ENCODE measurements at places on chromosomes 5 and 9.

DNA sequence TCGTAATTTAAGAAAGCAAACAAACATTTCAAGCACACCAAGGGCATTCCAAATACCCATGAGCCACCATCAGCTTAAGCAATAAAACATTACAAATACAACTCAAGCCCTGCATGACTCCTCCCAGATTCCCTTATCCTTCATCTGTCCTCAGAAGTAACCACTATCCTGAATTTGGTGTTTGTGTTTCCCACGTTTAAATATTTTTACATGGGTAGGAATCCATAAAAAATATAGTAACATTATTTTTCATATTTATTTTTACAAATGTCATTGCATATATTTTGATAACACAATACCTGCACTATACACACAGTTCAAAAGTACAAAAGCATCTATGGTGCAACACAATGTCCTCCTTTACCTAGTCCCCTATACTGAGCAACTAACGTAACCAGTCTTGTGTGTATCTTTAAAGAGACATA is 6.4 kb downstream of the PRKAA1 start:
- DNase-seq = no peak

DNA sequence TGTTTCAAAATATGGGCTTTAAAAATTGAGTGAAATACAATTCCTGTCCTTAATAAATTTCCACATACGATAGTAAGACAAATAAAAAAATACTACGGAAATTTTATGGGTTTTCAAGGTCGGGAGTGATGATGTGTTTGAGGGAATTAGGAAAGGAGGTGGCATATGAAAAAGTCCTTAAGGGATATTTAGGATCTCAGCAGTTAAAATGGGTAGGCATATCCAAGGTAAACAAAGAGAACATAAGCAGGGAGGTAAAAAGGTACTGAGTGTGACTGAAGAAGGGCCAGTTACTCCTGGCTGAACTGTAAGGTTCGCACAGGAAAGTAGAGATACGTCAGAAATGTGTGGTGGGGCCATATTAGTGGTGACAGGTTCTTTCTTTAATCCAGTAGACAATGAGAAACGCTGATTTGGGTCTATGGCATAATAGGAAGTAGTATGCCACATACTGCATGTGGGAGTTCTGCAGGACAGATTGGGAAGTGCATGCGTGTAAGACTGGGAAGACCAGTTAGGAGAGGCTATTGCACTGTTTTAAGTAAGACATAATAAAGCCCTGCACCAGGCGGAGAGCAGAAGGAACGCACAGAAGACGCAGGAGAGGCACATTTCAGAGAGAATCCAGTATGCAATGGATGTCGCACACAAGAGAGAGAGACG is 937 bp upstream of the HMGCR start:
- no peak for DNase-seq

GRCh38 chr5:38414348-38414747 is 142.1 kb downstream of the LIFR start:
- no peak for DNase-seq

DNA sequence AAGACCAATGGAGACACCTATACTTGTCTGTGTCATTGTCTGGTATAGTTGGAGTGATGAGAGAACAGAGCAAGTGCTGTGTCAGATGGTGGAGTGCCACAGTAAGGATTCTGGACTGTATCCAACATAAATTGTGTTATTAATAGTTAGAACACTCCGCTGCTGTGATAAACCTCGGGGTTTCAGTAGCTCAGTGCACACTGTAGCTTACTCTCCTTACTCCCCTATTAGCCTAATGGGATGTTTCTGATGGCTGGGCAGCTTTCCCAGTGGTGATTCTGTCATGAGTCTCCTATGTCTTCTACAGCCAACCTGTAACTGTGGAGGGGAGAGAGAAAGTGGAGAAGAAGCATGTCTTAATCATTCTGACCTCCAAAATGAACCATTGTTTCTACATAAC is 127.6 kb upstream of the PTCH1 start:
- DNase-seq = no peak

- no peak for DNase-seq
Observed at GRCh38 chr9:98380065-98380681, 124.7 kb upstream of the TBC1D2 start.

DNA sequence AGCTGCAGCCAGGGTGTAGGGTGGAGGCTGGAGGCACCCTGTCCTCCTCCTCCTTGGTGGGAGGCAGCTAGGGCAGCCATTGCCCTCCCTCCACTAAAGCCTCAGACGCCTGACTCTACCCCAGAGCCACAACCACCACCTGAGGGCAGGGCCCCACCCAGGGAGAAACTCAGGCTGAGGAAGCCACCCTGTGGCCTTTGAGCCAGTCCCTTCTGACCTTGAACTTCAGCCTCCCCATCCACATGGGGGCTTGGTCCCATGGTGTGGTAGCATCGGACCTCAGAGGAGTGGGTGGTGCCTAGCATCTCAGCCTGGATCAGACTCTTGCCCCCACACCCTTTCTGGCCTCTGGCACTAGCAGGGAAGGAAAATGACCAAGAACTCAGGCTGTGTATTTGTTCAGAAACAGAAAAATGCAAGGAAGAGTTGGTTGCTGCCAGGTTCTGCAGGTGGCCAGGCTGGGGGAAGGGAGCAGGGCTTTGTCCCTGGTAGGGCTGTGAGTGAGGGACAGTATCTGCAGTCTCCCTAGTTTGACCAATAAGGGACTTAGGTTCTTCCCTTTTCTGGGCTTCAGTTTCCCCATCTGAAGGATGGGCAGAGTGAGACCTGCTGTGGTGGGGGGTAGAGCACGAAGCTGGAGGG is 3.2 kb downstream of the DAB2IP start:
- no peak for DNase-seq

- no peak for DNase-seq
Observed at GRCh38 chr9:18717759-18718158, 243.8 kb downstream of the ADAMTSL1 start.

- DNase-seq = no peak
Observed at GRCh38 chr5:173679909-173680630, 63.6 kb upstream of the BOD1 start.

DNA sequence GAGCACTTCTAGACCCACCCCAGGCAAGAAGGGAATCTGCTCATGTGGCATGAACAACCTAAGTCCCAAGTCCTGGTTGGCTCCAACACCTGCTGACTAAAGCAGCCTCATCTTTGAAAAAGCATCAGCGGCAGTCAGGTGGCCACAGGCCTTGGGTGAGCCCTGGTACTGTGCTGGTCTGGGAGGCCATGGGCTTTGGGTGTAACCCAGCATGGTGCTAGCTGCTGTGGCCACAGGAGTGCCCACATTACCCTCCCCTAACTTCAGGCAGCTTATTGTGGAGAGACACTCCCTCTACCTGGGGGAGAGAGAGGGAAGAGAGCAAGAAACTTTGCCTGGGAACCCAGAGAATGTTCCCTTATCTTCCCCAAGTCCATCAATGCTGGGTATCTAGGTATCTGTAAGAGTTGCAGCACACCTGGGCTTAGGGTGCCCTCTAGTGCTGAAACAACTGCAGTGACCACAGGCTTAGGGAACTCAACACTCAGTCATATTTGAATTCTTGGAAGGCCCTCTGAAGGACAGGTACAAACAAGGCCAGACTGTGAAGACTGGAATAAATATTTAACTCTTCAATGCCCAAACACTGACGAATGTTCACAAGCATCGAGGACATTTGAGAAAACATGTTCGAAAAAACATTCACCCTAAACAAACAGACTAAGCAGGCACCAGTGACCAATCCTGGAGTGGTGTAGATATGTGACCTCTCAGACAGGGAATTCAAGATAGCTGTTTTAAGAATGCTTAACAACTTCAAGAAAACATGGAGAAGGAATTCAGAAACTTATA is 69.9 kb upstream of the OR2K2 start:
- no peak for DNase-seq

- DNase-seq = no peak
Observed at GRCh38 chr5:100788417-100788816, 114.7 kb downstream of the ST8SIA4 start.

GRCh38 chr5:131209175-131209505 is 38.4 kb downstream of the LYRM7 start:
- no peak for DNase-seq

- no peak for DNase-seq
Observed at GRCh38 chr5:106019261-106019660, 1651.5 kb downstream of the EFNA5 start.

DNA sequence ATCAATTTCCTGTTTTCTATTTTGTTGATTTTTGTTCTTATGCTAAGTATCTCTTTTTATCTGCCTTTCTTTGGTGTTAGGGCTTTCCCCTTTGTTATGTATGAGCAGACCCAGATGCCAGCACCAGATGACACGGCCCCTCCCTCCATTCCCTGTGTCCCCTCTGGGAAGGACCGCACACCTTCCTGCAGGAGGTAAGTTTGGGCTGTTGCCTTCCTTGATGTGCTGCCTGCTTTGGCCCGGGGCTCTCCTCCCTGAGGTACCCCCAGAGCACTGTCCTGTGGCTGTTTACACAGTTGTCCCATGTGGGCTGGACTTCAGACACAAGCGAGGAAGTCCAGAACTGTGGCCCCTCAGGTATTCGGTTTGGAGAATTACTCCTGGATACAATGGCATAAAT is 343.8 kb upstream of the IRX1 start:
- DNase-seq = no peak

DNA sequence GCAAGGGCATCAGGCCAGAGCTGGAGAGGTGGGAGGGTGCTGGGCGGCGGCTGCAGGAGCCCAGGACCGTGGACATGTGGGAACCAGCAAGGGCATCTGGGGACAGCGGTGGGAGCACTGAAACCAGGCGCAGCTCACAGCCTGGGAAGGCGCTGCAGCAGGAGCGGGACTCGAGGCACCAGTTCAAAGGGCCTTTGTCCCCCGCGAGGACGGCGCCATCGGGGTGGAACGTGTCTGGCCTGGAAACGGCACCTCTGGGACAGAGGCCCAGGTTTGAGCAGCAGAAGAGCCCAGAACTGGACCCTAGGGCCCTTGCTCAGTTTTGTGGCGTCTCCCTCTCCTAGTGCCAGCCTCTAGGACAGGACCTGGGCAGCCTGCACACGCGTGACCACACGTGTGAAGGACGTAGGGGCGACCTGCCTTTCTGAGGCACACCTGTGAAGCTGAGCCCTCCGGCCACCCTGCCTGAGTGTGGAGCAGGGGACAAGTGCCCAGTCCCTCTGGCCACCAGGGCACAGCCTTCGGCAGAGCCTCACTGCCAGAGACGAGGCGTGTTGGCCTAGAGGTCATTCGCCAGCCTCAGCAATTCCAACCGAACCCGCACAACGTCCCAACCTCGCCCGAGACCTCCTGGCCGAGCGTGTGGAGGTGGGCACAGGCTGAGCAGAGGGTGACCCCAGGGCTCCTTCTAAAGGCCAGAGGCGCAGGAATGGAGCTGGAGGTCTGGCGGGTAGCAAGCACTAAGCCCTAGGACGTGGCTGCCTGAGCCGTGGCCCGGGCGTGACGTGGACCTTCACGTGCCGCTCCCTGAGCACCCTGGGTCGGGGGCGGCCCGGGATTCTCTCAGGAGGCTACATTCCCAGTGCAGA is 2.2 kb upstream of the TMEM210 start:
- DNase-seq = no peak

GRCh38 chr9:126788046-126788445 is 16.8 kb upstream of the ZBTB43 start:
- DNase-seq = no peak

- no peak for DNase-seq
Observed at GRCh38 chr9:127033061-127033460, 89.4 kb downstream of the ANGPTL2 start.

GRCh38 chr5:76674330-76675066 is 41.4 kb upstream of the F2R start:
- DNase-seq = no peak

DNA sequence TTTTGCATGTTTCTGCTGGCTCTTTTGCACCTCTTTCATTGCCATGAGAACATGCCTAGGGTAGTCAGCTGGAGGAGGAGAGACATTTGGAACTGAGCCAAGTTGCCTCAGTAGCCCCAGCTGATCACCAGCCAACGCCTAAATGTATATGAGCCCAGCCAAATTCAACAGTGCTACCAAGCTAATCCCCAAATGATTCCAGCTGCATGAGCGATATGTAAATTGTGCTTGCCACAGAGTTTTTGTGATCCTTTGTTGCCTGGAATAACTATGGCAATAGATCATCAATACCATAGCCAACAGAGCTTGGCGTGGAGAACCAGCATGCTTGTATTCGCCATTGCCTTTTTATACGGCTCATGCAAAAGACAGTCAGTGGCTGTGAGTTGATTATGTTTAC is 110.5 kb downstream of the PRDM6 start:
- no peak for DNase-seq

GRCh38 chr5:128156521-128156920 is 73.0 kb downstream of the SLC12A2 start:
- DNase-seq = no peak

DNA sequence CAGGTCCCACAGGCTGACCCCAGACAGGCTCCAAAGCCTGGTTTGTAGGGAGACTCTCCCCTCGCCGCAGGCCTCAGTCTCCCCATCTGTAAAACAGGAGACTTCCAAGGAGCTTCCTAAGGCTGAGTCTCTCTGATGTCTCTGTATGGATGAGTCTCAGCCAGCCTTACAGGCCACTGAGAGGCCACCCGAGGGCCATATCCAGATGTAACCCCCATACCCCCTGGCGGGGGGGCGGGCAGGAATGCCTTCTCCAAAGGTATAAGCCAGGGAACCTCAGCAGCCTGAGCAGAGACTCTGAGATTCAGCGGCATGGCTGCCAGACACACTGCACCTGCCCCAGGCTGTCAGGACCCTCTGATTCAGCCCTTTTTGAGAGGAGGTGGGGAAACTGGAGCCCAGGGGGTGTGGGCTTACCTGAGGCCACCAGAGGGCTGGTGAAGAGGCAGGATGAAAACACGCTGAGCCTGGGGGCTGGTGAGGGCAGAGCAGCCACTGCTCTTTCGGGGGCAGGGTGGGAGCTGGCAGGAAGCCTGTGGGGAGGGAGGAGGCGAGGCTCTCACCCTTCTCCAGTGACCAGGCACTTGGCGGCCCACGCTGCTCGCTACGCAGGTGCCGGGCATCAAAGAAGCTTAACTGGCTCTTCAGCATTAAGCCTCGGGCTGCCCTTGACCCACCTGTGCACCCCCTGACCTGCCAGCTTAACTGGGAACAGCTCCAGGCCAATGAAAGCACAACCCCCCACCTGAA is 5.5 kb upstream of the SUSD3 start:
- DNase-seq = no peak

GRCh38 chr9:15521254-15521653 is 10.5 kb upstream of the PSIP1 start:
- DNase-seq = no peak

GRCh38 chr5:112762113-112762810 is 24.6 kb downstream of the APC start:
- DNase-seq = no peak

- no peak for DNase-seq
Observed at GRCh38 chr5:4348919-4349318, 753.3 kb downstream of the IRX1 start.

- DNase-seq = no peak
Observed at GRCh38 chr9:127219520-127219919, 45.1 kb upstream of the GARNL3 start.

DNA sequence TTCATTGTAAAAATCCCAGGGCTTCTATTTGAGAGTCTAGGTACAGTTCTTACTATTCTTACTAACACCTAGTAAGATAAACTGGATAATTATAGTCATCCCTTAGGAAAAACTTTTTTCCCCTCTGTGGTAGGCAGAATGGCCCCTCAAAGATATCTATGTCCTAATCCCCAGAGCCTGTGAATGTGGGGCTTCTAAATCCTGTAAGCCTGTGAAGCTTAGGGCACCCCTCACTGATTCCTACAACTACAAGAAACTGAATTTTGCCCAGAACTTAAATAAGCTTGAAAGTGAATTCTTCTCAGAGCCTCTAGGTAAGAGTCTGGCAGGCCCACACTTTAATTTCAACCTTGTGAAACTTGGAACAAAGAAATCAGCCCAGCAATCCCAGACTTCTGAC is 130.1 kb upstream of the ACOT12 start:
- no peak for DNase-seq

GRCh38 chr5:175922192-175922885 is 45.8 kb downstream of the THOC3 start:
- no peak for DNase-seq

All from stimulated activated CD4-positive, alpha-beta T cell treated with anti-CD3 and anti-CD28 coated beads, Interleukin-1b, Interleukin-23, amount 100 ng/mL, for 1 hour (primary cell).